CD4-positive, alpha-beta T cell treated with Interleukin-21 for 1 hour (primary cell): ENCODE measurements at places on chromosomes 6 and 20.

DNA sequence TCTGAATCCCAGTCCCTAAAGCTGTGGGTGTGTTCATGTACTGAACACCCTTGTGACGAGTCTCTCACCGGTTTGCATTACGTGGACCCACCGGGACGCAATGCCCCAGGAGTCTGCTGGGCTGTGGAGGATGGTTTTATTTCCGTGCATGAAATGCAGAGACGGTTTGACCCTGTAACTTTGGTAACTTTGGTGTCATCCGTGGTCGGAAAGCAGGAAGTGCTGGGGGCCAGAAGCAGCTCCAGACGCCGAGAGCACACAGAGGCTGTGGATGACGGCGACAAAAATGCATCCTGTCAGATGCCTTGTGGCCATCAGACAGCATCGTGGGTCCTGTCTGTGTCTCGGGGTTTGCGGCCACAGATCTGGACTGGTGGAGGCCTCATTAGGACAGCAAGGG is 7.2 kb downstream of the BHLHE23 start:
- DNase-seq: no peak

GRCh38 chr6:3844097-3844463 is 5.1 kb upstream of the FAM50B start:
- DNase-seq: no peak

DNA sequence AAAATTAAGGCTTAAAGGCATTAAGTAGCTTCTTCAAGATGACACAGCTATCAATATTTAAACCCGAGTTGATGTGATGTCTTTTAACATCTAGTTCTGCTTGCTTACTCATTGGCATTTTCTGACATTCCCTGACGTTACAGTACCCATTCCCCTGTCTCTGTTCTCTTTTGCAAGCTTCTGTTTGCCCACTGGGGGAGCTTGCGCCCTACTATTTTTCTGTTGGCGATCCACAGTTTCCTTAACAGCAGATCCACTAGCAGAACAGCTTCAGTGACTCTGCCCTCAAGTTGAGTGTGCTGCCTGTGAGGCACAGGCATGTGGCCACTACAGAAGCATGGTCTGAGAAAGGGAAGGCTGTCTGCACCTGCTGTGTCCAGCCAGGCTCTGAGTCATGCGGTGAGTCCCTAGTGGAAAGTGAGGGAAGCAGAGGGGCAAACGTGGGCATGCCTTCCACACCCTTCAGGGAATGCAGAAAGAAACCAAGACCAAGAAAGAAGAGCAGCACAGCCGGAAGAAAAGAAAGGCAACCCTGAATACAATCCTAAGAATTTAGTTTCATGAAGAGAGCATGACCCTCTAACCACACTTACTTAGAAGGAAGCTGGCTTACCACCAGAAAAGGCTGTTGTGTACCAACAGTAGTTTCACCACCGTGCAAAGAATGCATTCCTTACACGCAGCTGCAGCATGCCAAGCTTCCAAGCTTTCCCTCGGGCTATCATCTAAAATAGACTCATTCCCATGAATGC is 97.7 kb upstream of the VGLL2 start:
- no peak for DNase-seq

GRCh38 chr20:62457831-62458230 is 18.0 kb downstream of the GATA5 start:
- no peak for DNase-seq

- DNase-seq: no peak
Observed at GRCh38 chr6:17450832-17451231, 57.4 kb downstream of the CAP2 start.

- no peak for DNase-seq
Observed at GRCh38 chr20:62735331-62735821, 26.7 kb downstream of the NTSR1 start.
